CD14-positive monocyte (primary cell): ENCODE measurements at places on chromosomes 1 and 21.

- peak; percentile 81 for DNase-seq
Measured at GRCh38 chr1:148318123-148318903, 164.8 kb downstream of the PPIAL4G start.

GRCh38 chr1:2452201-2452931 is 23.7 kb upstream of the PLCH2 start:
- no peak for DNase-seq

GRCh38 chr1:26779098-26779668 is 8.6 kb upstream of the PIGV start:
- DNase-seq: no peak

DNA sequence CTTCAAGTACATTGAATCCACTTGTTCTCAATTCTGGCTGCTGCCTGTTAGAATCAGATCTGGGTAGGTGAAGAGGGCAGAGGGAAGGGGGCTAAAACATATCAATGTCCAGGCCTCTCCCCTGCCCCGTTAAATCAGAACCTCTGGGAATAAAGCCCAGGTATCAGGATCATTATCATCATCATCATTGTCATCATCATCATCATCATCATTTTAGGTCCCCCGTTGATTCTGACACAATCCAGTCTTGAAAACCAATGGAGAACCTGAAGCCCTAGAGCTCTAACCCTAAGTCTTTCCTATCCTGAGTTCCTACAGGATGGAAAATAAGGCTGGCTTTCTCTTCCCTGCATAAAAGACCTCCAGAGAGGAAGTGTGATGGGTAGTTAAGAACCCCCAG is 93.1 kb downstream of the TAS1R2 start:
- no peak for DNase-seq

DNA sequence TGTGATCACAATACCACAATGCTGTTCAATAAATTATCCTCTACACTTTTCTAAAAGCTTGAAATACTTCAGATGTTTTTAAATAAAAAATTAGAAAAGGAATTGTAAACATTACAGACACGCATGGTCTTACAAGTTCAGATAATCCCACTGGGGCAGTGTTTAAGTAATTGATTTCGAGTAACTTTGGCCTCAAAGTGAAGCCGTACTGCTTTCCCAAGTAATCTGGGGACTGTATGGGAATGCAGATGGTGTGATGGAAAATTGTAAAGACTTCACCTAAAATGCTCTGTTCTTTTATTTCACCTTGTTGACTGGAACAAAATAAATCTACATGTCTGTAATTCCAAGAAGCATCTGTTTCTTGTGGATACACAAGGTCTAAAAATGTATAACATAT is 401.7 kb upstream of the LYPLAL1 start:
- no peak for DNase-seq

- DNase-seq: no peak
Measured at GRCh38 chr1:155942578-155943141, 1.2 kb downstream of the RXFP4 start.

GRCh38 chr1:121516234-121516967 is 331.6 kb downstream of the SRGAP2C start:
- peak; percentile 74 for DNase-seq

GRCh38 chr1:168958562-168959289 is 147.8 kb upstream of the ATP1B1 start:
- DNase-seq: no peak

- no peak for DNase-seq
Measured at GRCh38 chr1:11214698-11215380, 25.7 kb downstream of the ANGPTL7 start.

DNA sequence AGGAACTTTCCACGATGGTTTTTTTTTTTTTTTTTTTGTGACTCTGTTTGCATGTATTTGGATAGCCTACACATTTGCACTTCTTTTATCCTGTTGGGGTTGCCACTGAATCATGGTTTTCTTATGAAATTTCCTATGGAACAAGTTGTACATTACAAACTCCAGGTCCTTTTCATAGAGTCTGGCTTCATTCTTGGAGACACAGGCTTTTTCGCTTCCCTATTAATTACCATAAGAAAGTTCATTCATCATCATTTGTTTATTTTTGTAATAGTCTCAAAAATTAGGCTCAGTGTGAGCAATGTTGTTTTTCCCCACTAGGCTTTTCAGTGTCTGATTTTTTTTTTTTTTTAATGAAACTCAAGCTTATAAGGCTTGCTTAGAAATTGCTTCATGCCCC is 179.4 kb downstream of the FMN2 start:
- no peak for DNase-seq

DNA sequence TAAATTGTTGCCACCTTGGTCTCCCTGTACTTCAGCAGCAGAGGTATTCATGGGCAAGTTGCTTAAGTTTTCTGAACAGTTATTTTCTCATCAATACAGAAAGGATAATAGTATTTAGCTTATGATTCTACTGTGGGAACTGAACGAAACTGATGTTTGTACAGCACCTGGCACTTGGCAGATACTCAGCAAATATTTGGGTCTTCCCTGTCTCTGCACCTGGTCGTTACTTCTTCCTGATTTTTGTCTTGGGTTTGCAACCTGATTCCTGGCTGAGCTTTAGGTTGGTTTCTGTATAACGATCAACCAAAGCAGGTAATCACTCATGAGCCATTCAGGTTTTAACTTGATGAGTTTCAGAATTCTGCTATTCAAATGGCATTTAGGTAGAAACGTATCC is 490.6 kb downstream of the KIF26B start:
- DNase-seq: no peak

DNA sequence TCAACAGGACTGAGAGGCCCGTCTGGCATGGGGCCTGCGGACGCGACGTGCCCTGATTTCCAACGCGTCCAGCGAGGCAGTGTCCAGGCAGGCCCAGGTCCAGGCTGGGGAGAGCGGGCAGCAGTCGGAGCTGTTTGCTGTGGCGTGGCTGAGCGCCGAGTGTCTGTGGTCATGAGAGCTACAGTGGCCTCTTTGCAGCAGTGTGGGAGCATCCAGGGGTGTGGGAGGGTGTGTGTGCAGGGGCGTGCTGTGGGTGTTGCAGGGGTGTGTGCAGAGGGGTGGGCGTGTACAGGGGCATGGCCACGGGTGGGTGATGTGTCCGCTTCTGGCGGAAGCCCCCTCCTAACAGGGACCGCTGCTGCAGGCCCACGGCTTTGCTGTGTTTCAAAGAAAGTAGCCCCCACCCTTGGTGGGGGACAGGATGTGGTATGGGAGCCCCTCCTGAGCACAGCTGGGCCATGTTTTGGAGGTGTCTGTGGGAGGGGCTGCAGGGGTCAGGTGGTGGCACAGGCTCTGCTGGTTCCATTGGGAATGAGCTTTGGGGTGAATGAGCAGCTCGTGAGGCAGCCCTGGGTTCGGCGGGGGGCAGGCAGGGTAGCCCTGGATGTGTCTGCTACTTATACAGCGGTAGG is 17.7 kb downstream of the PLCH2 start:
- no peak for DNase-seq

GRCh38 chr1:153779781-153780541 is 4.8 kb downstream of the SLC27A3 start:
- DNase-seq: no peak

DNA sequence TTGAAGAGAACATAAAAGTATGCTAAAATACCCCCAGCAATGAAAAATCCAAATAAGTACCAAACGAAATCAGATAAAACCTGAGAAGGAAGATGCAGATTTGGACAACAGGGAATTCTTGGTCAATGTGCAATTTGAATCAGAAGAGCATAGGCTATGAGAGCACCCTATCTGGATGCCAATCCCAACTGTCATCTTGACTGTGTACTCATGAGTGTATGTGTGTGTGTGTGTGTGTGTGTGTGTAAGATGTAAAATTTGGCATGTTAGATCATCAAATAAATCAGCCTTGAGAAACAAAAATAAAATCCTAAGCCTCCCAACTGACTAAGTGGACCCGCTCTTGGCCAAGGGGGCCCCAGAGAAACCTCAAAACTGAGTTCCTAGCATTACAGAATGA is 18.0 kb upstream of the SPRR2G start:
- DNase-seq: no peak

GRCh38 chr21:44365967-44366585 is 12.7 kb downstream of the TRPM2 start:
- no peak for DNase-seq

DNA sequence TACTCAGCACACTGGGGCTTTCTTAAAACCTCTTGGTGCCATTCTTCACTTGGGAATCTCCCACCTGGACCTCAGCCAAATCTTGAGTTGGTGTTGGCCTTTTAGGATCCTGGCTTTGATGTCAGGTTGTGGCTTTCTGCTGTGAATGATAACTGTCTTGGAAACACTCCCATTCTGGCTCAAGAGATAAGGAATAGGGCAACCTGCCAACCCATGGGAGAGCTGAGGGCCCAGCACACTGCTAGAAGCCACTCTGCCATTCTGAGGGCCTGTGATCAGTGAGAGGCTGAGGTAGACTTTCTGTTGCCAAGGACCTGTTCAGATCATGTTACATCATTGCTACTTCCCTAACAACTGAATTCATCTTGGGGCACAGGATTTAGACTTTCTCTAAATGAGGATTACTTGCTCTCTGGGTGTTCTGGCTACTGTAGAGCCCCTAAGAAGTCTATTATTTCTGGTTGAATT is 45.8 kb downstream of the TTC39A start:
- DNase-seq: no peak

- DNase-seq: peak; percentile 19
Measured at GRCh38 chr1:149846042-149846441, 53.3 kb upstream of the BOLA1 start.

DNA sequence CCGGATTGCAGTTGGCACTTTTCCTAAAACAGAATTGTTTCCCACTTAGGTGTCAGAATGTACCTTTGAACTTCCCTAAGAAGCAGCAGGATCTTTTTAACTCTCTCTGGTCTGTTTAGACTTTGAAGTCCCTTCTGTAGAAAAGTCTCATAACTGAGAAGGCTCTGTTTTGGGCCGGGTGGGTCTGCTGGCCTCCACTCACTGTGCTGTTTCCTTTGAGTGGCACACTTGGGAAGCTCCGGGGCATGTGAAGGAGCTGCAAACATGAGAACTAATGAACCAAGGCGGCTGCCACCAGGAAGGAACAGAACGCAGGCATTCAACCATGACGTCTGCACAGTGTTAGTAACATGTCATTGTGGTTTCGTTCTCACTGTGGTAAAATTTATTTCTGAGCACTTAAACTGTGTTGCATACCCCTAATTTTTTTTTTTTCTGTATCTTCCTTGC is 19.5 kb upstream of the NCMAP start:
- peak; percentile 27 for DNase-seq

GRCh38 chr1:155120253-155120652 is 7.4 kb upstream of the EFNA1 start:
- no peak for DNase-seq

DNA sequence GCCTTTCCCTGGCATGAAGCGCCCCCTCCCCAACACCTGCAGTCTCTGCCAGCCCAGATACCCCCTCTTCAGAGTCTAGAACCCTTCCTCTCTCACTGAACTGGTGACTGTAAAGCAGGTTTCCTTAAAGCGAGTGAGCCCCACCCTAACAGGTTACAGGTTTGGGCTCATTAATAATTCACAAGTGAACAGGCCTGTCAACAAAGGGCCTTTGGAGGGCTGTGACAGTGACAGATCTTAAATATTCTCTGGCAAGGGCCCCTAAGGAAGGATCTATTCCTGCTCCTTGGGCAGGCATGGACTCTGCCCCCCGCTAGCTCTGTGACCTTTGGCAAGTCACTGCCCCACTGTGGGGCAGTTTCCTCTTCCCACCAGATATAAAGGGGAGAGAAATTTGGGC is 5.6 kb upstream of the TTC39A start:
- DNase-seq: no peak

- DNase-seq: no peak
Measured at GRCh38 chr1:7127322-7128075, 342.2 kb downstream of the CAMTA1 start.

- peak; percentile 9 for DNase-seq
Measured at GRCh38 chr1:184036517-184036949, 995 bp downstream of the COLGALT2 start.

- DNase-seq: peak; percentile 90
Measured at GRCh38 chr1:198664068-198664788, 25.4 kb downstream of the PTPRC start.

DNA sequence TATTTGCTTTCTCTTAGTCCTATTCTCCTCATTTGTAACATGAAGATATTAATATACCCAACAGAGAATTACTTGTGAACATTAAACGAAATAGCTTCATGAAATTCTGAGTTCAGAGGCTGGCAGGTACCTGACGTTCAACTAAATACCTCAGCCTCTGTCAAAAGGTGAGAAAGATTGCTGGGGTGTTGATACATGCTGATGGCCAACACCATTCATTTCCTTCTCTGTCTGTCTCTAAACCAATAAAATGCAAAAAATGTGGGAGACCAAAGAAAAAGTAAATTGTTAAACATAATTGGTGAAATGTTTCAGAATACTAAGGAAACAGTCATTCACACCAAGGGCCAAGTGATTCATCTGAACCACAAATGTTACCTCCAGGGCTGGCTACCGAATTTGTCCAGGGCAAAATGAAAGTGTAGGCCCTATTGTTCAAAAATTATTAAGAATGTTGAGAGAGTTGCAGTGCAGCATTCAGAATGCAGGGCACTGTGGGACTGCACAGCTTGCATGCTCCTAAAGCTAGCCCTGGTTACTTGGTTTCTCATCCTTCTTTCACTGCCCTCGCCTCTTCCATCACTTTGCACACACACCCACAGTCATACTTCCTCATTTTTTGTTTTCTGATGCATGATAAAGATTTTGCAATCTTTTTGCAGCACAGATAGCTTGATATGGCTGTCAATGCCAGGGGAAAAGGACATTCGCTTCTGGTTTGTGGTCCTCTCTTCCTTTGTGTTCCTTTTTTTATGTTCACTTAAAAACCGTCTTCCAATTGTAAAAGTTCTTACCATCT is 414.3 kb upstream of the NR5A2 start:
- peak; percentile 32 for DNase-seq

- DNase-seq: no peak
Measured at GRCh38 chr1:12772520-12772919, 1.0 kb upstream of the PRAMEF12 start.

- DNase-seq: no peak
Measured at GRCh38 chr1:201988601-201989000, 6.2 kb downstream of the RNPEP start.

DNA sequence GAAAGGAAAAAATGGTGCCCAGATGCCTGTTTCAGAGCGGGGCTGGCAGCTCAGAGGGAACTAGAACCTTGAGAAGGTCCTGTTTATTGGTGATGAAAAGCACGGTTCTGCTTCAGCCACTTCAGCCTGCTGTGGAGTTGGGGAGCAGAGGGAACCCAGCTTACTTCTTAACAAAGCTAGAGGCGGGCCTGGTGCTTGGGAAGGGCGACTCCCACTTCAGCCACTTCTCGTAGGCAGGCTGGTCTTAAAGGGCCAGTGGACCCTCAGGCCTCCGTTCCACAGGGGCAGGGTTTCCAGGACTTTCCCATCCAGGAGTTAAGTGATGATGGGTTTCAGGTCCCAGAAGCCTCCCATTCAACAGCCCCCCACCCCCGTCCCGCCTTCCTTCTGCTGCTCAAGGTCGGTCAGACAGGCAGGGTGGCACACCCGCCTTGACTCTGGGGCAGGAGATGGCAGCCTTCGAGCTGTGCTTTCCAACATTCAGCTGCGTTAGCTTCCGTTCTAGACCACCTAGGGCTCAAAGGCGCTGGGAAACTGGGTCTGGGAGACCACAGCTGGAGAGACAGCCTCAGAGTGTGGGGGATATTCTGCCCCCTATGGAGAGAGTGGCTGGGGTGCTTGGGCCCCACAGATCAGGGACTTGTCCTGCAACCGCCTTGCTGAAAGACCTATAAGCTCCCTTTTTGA is 3.4 kb downstream of the RUNX3 start:
- DNase-seq: no peak

- no peak for DNase-seq
Measured at GRCh38 chr1:39711104-39711965, 20.1 kb upstream of the HPCAL4 start.

GRCh38 chr21:41582298-41582840 is 74.4 kb upstream of the TMPRSS2 start:
- DNase-seq: no peak

GRCh38 chr1:111487133-111487532 is 13.3 kb downstream of the C1orf162 start:
- no peak for DNase-seq
